ENCODE measurements at places on chromosomes 4 and X.

DNA sequence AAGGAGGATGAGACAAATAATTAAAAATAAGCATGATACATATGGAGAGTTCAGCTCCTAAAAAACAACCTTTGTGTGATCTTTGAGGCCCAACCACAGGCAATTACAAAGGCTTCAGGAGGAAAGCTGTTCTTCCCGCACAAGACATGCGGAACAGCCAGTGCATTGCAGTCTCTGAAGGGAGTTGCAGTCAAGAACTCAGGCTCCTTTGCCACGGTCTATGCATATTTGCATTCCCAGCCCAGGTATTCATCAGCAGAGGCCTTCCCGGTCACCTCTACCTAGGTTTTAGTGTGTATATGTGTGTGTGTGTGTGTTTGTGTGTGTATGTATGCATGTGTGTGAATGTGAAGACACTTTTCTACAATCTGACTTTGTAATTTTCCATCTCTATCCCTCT is 600.6 kb upstream of the PCDH10 start:
- DNase-seq = no peak

DNA sequence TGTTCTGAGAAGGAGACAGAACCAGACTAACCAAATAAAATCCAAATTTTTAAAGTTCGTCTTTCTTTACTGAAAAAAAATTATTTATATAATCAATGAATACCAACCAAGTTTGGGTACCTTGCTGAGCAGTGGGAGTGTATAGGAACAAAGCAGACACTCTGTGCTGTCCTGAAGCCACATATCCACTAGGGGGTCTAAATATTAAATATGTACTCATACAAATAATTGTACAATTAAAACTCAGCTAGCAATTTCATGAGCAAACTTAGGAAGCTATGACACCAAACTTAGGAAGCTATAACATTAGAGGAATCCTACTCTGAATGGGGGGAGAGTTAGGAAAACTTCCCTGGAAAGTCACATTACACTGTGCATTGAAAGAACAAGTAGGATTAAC is 582.0 kb upstream of the EPHA5 start:
- DNase-seq = no peak

- DNase-seq = no peak
Observed at GRCh38 chr4:75924309-75924827, 16.4 kb downstream of the NAAA start.

DNA sequence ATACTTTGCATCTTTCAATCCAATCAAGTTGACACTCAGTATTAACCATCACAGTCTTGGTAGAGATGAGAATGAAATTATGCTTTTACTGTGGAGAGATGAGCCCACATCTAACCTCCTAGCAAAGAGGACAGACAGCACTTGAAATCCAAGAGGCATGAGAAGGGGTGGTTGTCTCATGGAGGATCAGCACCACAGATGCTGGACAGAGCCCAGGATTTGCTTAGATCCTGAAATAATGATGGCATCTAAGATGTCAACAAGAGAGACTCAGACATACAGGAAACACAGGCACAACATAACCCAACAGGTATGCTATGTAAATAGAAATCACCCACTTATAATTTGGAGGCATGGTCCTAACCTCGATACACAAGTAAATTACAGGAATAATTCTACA is 74.3 kb upstream of the VCX2 start:
- DNase-seq = no peak

DNA sequence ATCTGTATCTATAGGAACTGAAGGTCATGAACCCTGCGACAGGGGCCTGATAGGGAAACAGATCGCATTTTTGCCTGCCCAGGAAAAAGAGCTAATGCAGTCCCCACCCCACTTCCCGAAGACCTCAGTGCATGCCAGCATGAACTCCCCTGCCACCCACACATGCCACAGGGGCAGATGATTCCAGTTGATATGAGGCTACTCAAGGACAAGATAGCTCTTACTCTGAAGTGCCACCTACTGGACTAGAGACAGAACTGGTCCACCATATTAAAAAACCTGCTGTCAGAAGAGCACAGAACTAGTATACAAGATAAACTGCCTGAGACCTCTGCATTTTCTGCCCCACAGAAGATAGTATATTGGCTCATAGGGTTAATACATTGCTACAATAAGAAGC is 68.0 kb downstream of the YIPF7 start:
- DNase-seq = no peak

GRCh38 chrX:9525511-9526248 is 60.8 kb downstream of the TBL1X start:
- DNase-seq = no peak

GRCh38 chr4:181216501-181216900 is 1026.7 kb upstream of the TENM3 start:
- no peak for DNase-seq

DNA sequence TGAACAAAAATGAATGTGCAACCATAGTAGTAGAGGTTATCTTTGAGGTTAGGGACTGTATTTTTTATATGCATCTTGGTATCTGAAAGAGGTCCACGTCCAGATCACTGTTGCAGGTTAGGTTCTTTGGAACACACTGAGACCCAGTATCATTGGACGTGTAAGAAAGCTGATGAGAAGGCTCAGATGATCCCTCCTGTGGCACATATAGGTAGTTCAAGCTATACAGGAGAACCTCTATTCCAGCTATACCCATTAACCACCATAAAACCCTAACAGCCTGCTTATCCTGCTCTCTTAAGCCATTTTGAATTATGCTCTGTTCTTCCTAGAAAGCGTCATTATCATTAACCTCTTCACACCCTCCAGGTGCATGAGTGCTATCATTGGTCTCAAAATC is 930.7 kb upstream of the HS3ST1 start:
- DNase-seq = no peak

- DNase-seq = no peak
Observed at GRCh38 chrX:37651921-37652452, 33.6 kb upstream of the XK start.

GRCh38 chr4:104571341-104571740 is 76.6 kb upstream of the CXXC4 start:
- DNase-seq = no peak

DNA sequence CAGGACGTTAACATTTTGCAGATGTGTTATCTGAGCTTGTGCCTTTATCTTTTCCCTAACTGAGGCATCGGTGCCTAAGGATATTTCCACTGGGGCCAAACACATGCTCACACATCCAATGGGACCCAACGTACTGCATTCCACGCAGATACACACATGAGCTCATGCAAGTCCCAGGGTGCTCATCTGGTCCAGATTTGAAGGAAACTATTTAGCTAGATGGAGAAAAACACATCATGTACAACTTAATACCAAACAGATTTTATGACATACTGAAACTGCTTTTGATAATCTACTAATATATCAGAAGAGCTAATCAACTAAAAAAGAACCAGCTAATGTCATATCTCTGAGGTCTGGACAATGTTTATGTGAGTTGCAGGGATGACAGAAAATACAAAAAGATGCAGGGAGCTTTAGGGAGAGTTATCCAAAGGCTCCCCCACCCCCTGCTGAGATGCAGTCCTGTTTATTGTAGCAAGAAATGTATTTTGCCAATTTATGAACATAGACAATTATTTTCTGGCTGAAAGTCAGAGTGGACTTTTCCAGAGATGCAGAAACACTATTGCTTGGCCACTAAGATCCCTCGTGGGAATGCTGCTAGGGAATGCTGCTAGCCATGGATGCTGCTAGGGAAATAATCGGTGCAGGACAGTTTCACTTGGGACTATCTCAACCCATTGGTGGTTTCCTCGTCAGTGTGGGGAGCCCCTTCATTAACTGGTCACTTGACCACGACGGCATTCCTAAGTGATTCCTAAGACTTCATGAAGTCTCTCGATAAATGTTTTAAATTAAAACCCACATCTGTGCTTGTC is 172.8 kb downstream of the SMIM20 start:
- DNase-seq = no peak

Data from hematopoietic multipotent progenitor cell (in vitro differentiated cells).